Stimulated activated CD8-positive, alpha-beta memory T cell treated with anti-CD3 and anti-CD28 coated beads, Interleukin-12 subunit alpha, Interleukin-12 subunit beta, amount 100 ng/mL, for 1 hour (primary cell): ENCODE measurements at places on chromosomes 12 and 14.

GRCh38 chr12:4978737-4979136, 64.9 kb upstream of the KCNA5 start:
- DNase-seq = no peak

DNA sequence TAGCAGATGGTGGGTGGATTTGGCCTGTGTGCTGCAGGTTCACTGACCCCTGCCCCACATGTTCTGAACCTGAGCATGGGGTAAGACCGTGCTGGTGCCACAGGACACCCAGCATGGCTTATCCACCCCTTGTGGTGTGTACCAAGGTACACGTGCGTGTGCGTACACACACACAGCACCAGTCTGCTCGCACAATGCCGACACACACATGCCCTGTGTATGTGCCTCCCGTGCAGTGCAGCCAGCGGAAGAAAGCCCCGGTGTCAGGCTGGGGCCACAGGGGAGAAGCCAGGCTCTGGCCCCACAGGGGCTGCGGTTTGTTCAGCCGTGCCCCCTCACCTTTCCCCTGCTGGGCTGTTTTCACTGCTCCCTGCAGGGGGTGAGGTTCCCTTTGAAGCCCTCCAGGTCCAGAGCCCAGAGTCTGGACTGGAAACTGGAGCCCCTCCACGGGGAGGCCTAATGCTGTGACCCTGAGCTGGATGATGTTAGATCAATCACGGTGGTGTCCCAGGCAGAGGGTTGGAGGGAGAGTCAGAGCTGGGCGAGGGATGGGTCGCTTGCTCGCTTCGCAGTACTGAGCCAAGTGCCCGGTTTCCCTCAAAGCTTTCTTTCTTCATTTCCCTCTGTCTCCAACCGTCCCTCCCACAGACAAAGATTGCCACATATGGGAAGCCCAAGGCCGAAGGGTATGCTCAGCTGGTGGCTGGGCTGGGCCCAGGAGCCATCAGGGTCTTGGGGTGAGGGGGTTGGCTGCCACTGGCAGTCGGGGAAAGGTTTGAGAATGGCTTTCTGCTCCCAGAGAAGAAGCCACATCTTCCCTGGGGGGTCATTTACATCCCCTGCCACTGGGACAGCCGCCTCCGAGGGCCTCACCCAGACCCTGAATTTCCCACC, 6.2 kb downstream of the DTX1 start:
- no peak for DNase-seq

DNA sequence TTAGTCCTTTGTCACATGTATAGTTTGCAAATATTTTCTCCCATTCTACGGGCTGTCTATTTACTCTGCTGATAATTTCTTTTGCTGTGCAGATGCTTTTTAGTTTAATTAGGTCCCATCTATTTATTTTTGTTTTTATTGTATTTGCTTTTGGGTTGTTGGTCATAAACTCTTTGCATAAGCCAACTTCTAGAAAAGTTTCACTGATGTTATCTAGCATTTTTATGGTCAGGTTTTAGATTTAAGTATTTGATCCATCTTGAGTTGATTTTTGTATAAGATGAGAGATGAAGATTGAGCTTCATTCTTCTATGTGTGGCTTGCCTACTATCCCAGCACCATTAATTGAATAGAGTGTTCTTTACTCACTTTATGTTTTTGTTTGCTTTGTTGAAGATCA, 1008.4 kb upstream of the ATXN7L3B start:
- no peak for DNase-seq

GRCh38 chr12:107847430-107847829, 72.9 kb downstream of the ASCL4 start:
- no peak for DNase-seq

DNA sequence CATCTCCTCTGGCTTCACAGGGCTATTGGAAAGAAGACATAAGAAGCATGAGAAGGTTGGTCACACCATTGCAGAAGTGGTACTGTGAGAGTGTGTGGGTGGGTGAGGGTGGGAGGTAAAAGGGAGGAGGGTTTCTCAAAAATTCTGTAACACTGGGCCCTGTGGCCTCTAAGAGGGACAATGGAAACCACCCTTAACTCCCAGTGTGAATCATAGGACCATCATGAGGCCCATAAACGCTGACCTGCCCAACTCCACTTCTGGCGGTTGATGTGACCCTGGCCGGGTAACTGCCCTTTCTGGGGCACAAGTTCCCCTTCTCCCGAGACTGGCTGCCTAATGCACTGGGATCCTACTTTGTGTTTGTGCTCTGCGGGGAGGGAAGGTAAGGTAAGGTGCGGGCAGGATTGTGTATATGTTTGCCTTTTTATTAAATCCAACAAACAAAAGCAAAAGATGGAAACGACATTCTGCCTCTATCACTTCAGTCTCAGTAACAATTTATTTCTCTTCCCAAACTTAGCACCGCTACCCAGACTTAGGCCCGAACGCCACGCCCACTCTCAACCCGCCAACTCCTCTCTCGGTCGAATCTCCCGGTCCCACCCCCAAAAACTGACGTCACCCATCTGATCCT, 551 bp downstream of the METTL1 start:
- DNase-seq = peak; percentile 62

GRCh38 chr14:59210621-59211020, 22.2 kb downstream of the DAAM1 start:
- DNase-seq = no peak

GRCh38 chr12:26749781-26750180, 83.2 kb downstream of the ITPR2 start:
- DNase-seq = no peak

- no peak for DNase-seq
Observed at GRCh38 chr14:41623736-41624135, 17.1 kb downstream of the LRFN5 start.

GRCh38 chr14:28746247-28746646, 20.3 kb upstream of the FOXG1 start:
- no peak for DNase-seq

DNA sequence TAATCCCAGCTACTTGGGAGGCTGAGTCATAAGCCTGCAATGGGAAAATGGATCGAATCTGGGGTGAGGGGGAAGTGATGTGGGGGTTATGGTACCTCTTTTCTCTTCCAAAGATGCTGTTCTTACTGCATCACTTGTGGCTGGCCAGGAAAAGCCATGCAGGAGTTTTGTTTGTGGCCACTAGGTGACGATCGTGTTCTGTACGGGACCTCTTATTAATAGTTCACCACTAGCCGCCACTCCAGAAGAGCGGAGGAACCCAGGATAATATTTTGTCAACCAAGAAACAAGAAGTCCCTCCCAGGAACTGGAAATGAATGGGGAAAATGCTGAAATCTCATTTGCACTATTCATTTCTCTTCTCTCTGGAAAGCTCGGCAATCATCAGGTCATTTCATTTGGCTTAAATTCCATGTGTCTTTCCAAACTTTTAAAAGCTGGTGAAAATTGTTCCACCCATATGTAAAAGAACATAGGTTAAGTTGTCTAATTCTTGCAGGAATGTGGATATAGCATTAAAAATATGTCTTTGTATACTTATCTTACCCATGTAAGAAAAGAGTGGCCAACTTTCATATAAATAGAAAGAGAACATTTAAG, 8.9 kb downstream of the GPR65 start:
- DNase-seq = no peak

- no peak for DNase-seq
Observed at GRCh38 chr12:110279566-110280375, 1.3 kb upstream of the ATP2A2 start.

DNA sequence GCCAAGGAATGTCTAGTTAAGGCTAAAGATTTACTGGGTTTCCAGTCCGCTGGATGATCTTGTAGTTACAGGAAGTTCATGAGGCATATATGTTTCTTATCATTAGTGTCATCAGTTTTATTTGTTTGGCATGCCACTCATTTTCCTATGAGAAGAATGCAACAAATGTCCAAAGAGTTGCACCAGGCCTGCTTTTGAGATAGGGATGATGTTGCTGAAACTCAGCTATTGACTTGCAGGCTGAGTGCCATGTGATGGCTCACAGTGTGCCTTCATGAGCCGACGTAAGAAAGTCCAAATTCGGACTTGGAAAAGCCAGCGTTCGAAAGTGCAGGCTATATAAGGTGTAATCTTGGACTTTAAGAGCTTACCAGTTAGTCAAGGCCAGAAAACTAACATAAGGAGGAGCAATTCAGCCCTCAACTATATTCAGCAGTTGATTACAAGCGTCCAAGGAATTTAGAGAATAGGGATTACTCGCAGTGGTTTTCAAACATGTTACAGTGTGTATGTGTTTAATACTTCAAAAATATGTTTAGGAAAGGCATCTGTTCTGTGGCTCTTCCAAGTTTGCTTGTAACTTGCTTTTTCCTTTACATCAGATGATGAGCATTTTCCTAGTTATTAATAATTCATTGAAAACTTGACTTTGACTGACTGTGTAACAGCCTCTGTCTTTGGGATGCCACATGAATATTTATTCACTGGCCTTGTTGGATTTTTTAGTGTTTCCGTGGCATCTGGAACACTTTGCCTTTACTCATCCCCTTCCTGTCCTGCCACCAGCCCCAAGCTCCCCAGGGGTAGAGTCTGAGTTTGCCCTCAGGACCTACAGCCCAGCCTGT, 101.3 kb downstream of the LGMN start:
- no peak for DNase-seq

DNA sequence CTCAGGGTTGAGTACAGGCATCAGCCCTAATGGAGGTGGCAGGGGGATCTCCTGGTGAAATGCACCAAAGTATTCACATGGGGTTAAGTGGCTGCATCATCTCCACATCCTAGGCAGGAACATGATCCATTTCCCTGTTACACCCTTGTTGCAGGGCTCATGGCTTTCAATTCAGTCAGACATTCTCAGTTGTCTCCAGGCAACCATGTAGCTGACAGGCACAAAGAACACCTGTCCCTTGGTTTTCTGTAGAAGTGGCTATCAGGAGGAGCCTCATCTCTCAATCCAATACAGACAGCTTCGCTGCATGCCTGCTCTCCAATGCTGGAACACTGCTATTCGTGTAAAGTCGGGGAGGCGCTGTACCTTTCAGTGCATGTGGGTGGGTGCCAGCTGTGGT, 299.0 kb upstream of the FOXG1 start:
- no peak for DNase-seq

- no peak for DNase-seq
Observed at GRCh38 chr12:132171293-132171967, 27.2 kb downstream of the NOC4L start.

DNA sequence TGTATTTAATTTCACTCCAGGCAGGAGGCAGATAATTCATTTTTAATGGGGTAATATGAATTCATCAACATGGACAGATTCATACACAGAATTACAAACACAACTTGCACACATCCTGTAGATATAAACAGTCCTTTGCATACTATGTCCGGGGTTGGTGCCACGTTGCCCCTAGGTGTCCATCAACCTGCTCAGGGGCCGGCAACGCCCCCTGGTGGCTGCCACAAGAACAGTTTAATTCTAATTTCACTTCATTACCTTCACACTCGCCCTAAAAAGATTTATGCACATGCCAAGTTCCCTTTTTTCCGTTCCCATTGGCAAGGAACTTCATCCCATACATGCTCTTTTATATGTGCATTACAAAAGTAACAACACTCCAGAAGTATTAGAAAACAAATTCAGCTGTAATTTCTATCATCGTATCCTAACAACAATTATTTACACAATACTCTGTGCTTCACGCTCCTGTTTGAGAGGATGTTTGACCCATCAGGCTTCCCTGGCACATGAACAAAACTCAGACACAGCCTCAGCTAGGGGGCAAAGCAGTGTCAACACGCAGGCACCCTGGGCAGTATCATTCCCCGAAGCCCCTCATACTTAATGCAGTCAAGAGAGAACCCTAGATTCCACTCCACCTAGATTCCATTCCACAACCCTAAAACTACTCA, 15.5 kb downstream of the MANSC1 start:
- DNase-seq = peak; percentile 36

- DNase-seq = no peak
Observed at GRCh38 chr12:92064422-92064821, 81.2 kb downstream of the BTG1 start.

- DNase-seq = no peak
Observed at GRCh38 chr14:65639216-65639615, 226.7 kb downstream of the FUT8 start.

- no peak for DNase-seq
Observed at GRCh38 chr12:57764662-57765002, 2.2 kb downstream of the CYP27B1 start.

GRCh38 chr12:17361224-17361623, 728.8 kb downstream of the RERGL start:
- DNase-seq = no peak

GRCh38 chr14:29278301-29279263, 512.0 kb downstream of the FOXG1 start:
- no peak for DNase-seq

DNA sequence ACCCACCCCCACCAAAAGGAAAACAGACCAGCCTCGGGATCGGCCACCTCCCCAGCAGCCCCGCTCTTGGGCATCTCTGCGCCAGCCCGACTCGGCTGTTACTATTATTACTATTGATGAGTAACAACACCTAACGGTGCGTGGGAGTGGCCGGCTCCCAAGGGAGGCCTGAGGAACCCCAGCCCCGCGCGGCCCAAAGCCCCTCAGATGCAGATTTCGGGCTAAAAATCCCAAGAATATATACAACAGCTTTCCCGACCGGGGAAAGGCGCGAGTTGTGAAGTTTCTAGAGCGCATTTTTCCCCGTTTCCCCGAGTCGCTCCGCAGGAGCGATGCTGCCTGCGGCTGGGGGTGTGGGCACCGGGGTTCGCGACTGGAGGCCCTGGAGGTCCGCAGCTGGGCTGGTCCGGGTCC, 565 bp downstream of the NT5DC3 start:
- no peak for DNase-seq

DNA sequence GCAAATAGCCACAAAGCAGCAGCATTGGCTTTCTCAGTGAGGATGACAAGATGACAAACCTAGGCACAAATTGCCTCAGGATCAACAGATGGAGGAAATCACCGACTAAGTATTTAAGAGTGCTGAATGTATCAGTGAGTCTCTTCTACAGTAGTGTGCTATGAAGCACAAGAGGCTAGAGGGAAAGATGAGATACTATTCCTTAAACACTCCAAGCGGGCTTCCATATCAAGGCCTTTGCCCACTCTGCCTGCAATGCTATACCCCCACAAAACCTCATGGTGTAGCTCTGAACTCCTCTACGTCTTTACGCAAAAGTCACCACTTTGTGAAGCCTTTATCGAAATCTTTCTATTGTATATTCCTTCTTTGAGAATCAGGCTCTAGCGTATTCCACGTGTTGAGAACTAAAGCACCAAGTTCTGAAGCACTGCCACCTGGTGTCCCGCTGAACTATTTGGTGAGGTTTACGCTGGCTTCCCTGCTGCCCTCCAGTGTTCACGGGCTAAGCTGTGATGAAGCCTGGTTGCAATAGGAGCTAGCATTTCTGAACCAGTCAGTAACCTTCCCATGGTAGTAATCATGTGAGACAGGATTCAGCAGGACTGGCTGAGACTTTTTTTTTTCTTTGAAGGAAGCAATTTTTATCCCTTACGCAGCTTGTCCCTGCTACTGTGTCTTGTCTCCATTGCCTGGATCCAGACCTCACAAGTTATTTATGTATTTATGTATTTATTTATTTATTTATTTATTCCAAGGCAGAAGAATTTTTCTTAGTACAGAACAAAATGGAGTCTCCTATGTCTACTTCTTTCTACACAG, 426.5 kb upstream of the OR4E1 start:
- DNase-seq = peak; percentile 24

GRCh38 chr14:89276424-89276975, 140.5 kb downstream of the FOXN3 start:
- peak; percentile 24 for DNase-seq
